ENCODE measurements at places on chromosomes 1 and 21.

DNA sequence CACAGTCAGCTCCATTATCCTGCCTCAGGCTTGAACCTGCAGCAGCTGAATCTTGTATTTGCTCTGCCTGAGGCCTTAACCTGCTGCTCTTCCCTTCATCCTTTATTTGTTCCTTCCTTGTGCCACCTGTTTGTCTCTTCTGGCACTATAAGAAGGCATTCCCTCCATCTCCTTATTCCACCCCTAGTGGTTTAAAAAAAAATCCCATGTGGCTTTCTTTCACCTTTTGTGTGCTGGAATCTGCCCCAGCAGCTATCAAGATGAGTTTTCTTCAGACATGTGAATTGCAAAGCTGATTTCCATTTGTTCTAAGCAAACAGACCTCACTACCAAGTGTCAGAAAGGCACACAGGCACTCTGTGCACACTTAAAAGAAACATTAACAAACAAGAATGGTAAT is 294.6 kb downstream of the TTLL7 start:
- no peak for DNase-seq

- DNase-seq, result no peak
These were observed 190.7 kb upstream of the KIAA0040 start for GRCh38 chr1:175383239-175383638.

GRCh38 chr1:170041423-170042192 is 32.9 kb downstream of the KIFAP3 start:
- no peak for DNase-seq

GRCh38 chr1:38541223-38541622 is 318.3 kb downstream of the RRAGC start:
- no peak for DNase-seq

- no peak for DNase-seq
These were observed 77.4 kb downstream of the HLX start for GRCh38 chr1:220956501-220957232.

DNA sequence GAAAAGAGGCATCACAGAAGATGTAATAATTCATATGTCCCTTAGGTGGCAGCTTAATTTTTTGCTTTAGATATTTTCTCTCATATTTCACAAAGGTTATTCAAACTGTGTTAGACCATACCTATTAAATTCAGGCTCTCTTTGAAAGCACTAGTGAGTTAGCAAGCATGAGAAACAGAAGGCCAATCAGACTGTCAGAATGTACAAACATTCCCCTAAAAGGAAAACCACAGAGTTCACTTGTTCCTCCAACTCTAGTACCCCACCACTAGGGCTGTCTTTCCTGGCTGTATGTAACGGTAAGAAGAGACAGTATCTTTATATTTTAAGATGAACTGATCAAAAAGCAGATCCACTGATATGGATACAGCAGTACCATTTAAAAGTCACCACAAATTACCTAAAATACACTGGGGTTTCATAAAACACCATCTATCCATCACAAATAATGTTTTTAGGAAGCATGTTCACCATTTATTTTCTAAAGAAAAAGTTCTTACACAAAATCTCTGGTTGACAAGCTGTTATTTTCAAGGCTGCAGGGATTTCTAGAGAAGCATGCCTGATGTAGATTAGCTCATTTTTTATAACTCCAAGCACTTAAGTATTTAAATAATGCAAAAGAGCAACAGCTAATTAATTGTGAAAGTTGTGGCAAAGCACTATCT is 1.8 kb downstream of the ARPC5 start:
- DNase-seq, result peak; percentile 83

DNA sequence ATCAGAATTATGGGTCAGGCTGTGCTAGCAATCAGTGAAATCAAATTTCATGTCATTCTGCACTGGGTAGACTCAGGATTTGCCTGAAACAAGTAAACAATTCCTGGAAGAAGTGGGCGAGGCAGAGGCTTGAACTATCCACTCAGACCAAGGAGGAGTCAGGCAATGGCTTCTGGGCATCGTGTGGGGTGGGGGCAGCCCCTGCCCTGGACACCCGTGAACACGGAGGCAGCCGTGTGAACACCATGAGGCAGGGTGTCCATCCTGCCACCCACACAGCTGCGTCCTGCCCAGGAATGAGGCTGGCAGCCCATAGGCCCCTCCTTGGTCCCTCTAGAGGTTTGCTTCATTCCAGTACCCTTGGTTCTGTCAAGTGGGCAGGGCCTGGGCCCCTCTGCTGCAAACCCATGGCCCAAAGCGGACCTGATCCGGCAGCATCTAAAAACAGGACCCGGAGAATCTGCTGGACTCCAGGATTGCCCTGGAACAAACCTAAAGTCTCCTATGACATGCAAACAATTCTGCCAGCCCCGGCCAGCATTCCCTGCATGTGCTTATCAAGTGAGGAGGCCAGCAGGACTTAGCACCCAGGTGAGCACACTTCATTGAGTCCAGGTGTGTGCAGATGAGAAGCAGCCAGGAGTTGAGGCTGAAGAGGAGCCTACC is 69.5 kb downstream of the PDE9A start:
- no peak for DNase-seq

DNA sequence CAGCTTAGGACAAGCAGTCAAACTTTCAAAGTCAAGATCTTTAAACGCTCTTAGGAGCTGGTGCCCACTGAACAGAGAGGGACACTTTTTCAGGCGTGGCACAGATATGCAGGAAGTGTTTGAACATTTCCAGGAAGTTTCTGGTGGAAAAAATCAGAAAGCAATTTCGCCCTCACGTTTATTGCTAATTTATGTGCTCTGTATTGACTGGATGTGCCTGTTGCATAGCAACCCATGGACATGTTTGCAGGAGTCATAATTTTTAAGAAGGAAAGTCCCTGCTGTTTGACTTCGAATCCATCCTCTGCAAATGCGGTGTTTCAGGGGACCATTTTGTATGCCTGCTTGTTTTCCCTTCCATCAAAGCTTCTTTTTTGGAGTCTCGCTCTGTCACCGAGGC is 239.9 kb upstream of the IRF2BP2 start:
- no peak for DNase-seq

DNA sequence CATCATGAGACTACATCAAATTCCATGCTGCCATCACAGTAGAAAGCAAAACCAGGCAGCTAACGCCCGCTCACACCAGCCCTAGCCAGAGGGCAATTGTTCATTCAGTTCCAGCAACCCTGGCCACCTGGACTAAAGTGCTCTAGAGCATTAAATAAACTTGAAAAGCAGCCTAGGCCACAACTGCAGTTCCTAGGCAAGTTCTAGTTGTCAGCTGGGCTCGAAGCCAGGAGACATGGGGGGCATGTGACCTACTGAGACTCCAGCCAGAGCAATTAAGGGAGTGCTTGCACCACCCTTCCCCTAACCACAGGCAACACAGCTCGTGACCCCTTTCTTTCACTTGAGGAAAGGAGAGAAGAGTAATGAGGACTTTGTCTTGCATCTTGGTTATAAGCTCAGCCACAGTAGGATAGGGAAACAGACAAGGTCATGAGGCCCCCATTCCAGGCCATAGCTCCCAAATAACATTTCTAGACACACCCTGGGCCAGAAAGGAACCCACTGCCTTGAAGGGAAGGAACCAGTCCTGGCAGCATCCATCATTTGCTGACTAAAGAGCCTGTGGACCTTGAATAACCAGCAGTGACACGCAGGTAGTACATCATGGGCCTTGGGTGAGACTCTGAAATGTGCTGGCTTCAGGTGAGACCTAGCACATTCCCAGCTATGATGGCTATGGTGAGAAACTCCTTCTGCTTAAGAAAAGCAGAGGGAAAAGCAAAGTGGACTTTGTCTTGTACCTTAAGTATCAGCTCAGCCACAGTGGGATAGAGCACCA is 77.0 kb downstream of the ZZZ3 start:
- no peak for DNase-seq

DNA sequence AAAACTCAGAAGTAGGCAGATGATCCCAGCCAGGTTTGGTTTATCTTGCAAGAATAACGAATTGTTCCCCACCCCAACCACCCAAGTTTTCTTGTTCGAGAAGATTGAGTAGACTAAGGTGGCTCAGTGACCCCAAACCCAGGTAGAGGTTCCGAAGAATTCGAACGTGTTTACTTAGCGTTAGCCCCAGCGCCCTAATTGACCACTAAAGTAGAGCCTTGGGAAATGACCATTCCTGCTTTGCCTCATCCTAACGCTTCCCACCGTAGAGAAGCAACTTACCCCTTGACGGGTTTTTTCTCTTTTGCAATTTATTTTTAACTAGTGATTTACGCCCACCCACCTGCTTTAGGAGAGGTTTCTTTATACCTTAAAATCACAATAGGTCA is 870 bp downstream of the FBXO28 start:
- no peak for DNase-seq

DNA sequence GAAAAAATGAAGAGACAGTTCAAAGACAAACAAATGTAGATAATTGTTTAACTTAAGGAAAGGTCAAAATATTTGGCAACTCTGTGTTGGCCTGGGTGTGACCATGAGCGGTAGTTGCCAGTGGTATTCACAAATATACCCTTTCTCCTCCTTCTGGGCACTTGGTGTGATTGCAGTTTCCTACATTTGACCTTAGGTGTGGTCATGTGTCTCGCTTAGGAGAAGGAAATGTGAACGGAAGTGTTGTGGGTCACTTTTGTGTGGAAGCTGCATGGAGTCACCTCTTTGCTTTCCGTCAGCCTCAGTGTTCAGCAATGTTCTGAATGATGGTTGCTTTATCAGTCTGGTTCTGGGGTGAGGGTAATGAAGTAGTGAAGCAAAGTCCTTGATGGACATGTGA is 3.4 kb upstream of the PCSK9 start:
- no peak for DNase-seq

DNA sequence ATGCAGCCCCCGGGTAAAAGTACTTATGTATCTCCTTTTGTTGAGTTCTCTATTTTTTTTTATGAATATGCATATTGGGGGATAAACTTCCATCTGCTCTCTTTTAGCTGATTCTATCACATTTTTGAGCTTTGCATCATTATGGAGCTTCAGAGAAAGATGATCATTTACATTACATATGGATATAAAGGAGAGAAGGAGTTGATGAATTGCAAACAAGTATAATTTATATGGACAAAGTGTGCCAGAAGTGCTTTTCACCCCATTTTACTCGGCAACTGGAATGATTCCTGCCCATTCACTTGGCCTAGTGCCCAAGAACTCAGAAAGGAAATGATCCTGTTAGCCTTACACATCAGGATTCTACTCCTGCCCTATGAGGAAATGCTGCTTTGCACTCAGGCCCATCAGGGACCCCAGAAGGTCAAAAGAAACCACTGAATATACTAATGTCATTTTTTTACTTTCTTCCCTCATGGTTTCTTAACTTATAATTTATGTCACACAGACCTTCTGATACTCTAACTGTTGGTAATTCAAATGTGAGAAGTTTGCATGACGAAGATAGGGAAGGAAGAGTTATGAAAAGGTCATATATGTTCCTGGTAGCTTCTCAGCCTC is 65.6 kb downstream of the SAMSN1 start:
- DNase-seq, result no peak

GRCh38 chr1:44661781-44662682 is 12.2 kb downstream of the TMEM53 start:
- peak; percentile 67 for DNase-seq

GRCh38 chr1:16248603-16249516 is 11.9 kb upstream of the CPLANE2 start:
- peak; percentile 54 for DNase-seq

DNA sequence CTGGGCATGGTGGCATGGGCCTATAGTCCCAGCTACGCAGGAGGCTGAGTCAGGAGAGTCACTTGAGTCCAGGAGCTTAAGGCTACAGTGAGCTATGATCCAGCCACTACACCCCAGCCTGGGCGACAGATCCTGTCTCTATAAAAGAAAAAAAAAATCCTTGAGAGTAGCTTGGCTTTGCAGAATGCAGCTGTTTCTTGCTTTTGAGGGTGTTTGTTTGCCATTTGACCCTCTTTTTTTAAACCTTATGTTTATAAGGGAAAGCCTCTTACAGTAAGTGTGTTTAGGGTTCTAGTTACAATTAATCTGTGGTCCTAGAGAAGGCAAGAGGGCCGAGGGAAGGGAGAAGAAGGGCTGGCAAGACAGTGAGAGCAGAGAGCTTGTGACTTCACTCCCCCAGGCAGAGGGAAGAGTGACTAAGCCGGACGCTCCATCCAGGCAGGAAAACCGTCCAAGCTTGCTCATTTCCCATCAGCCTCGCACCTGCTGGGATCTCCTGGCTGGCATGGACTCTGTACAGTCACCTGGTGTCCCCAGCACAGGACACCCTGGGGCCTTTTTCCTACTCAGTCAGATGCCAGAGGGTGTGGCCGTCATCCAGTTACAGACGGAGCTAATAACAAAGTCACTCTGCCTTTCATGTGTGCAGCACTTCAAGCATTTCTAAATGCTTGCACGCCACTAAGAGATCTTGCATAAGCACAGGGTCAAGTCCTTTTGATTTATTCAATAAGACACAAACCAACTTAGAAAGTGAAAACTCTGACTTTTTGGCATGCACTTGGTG is 55.5 kb upstream of the PSEN2 start:
- DNase-seq, result no peak

DNA sequence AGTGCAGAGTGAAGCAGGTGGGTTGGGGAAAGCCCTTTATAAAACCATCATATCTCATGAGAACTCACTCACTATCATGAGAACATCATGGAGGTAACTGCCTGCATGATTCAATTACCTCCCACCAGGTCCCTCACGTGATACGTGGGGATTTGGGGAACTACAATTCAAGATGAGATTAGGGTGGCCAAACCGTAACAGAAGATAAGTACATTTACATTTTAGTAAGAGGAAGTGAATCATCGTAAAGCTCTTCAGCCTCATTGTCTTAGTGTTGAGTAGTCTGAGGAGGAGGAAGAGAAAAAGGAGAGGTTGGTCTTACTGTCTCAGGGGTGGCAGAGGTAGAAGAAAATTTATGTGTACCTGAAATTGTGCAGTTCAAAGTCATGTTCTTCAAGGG is 1053.4 kb upstream of the ADGRL4 start:
- DNase-seq, result no peak

DNA sequence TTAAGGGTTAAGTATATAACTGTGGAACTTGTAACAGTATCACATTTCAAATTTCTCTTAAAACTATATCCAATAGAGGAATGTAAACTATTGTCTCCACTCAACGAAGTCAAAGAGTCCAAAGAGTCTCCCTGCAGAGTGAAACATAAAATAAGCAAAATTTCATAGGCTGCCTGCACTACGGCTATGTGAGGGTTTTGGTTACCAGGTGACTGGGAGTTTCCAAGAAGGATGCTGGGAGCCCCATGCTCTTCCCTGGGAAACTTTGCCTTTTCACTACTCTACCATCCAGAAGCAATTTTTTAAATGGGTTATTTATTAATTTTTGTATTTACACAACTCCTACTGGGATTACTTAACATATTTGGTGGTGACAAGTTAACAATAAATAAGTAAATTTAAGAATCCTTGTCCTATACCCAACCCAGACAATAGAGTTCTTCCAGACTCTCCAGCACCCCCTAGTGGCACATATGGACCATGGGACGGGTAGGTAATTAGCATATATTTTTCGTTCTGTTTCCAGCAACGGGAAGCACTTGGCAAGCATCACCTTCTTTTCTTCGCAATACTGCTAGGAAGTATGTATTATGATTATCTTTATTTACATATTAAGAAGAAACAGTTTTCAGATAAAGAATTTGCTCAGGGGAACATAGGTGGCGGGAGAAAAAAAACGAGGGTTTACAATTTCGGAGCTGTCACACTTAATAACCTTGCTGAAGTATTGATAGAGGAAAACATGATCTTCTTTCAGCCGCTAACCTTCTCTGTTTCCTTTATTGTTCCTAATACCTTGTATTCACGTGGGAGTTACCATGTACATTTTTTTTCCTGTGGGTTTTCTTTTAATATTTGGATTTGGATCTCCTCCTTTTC is 3.5 kb downstream of the FMO2 start:
- DNase-seq, result peak; percentile 54

GRCh38 chr1:63124666-63125191 is 197.6 kb upstream of the FOXD3 start:
- DNase-seq, result no peak

GRCh38 chr1:214318956-214319736 is 38.2 kb downstream of the SMYD2 start:
- no peak for DNase-seq

All from NCI-H1694 (cell line).